ENCODE measurements at places on chromosomes 7 and 10.

DNA sequence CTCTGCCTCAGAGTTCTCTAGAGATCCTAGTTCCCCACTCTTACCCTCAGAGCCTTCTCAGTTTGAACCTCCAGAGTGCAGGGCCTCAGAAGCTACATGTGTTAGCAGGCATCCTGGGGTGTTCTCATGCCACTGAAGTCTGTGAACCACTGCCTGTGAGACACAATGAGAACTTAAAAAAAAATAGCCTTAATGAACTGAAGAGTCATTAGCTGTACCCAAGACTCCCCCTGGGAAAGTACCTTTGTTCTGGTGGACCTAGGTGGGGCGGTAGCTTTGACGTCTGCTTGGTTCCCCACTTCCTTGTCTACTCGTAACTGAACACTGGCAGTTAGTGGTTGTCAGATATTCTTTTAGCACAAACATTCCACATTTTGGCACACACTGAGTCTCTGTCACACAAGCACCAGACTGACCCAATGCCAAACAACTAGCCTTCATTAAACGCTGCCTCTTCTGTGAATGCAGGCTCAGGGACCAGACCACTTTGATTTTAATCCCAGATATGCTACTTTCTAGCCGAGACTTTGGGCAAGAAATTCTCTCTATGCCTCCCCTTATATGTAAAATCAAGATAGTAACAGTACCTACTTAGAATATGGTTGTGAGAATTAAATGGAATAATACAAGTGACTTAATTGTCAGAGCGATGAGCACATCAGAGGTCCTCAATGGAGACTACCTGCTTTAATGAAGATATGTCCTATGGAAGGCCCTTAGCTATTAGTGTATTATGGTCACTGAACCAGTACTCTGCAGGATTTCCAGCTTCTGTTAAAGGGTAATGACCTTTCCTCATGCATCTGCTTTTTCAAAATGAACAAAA lies 75.3 kb upstream of the CC2D2B start:
- no peak for DNase-seq

- no peak for DNase-seq
Observed at GRCh38 chr10:89120931-89121763, 86.0 kb downstream of the CH25H start.

DNA sequence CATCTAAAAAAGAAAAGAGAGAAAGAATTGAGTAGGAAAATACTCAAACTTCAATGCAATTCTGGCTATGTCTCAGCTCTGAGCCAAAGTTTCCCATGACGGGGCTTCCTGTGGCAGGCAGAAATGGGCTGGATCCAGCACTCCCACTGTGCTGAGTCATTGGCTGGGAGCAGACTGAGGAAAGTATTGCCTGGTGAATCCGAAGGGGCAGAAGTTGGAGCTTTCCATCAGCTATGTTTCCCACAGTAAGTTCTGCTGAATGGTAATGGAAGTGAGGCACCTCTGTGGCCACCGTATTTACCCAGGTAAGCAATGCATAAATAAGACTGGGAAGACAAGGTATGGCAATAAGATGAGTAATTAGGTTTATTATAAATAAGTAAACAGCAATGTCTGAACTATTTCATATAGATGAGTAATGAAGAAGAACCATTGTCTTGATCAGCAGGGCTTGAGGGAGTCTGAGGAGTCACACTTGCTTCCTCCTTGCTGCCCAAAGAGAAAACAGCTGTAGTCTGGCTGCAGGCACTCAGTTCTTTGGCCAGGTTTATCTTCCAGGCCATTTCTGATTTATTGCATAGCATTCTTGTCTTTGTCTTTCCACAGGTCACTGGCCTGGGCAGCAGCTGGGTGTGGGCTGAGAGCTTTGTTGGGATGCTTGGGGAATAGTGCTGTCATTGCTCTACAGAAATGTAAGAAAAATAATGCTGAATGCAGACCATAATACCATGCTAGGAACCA lies 255.3 kb downstream of the DNAJB9 start:
- DNase-seq, result no peak

- DNase-seq, result no peak
Observed at GRCh38 chr10:93261961-93262610, 188.4 kb downstream of the CYP26A1 start.

GRCh38 chr10:10975647-10976046 lies 42.0 kb upstream of the CELF2 start:
- DNase-seq, result no peak

- DNase-seq, result no peak
Observed at GRCh38 chr10:80283536-80284199, 5.8 kb downstream of the MAT1A start.

- no peak for DNase-seq
Observed at GRCh38 chr7:80379034-80379982, 132.6 kb downstream of the GNAT3 start.

- no peak for DNase-seq
Observed at GRCh38 chr7:66602159-66602558, 26.5 kb upstream of the KCTD7 start.

GRCh38 chr7:140235114-140235513 lies 58.3 kb upstream of the KDM7A start:
- DNase-seq, result no peak

DNA sequence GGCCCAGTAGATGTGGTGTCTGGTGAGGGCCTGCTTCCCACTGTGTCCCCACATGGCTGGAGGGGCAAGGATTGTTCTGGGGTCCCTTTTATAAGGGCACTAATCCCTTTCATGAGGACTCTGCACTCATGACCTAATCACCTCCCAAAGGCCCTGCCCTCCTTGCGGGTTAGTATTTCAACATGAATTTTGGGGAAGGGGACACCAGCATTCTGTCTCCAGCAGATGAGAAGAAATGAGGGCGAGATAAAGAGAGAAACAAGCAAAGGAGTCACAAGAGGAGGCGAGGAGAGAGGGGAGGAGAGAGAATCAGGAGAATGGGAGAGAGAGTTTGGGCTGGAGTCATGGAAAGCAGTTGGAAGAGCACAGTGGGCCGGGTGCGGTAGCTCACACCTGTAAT lies 83.7 kb downstream of the C10orf105 start:
- DNase-seq, result no peak

GRCh38 chr7:134766779-134767519 lies 12.5 kb upstream of the CALD1 start:
- no peak for DNase-seq

DNA sequence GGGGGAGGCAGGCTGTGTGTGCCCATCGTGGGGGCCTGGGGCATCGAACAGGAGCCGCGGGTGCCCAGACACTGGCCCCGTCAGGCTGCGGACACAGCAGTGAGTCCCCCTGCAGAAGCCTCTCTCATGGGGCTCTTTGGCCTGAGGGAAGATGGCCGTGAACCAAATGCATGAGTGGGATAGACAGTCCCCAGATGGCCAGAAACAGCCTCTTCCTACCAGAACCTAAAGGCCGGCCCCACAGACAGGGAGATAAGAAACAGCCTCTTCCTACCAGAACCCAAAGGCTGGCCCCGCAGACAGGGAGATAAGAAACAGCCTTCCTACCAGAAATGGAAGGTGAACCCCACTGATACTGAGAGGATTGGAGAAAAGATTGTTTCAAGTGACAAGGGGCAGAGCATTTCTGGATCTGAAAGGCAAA lies 16.6 kb downstream of the IDI2 start:
- DNase-seq, result no peak

GRCh38 chr7:138879356-138879755 lies 81.4 kb upstream of the ATP6V0A4 start:
- no peak for DNase-seq

- DNase-seq, result no peak
Observed at GRCh38 chr10:13062803-13063202, 37.2 kb upstream of the OPTN start.

DNA sequence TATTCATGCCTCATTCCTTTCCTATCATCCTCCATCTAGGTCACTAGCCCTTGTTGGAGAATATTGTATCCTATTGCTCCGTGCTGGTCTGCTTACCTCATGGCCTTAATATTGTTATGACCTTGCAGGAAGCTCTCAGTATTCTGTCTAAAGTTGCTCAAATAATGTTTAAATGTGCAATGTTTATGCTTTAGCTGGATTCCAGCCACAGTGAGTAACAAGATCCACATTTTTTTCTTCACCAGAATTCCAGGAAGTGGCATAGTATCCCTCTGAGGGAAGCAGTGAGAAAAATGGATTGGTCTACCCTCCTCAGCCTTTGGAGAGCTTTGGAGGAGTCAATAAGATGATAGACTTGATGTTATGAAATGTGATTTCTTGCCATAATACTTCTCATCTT lies 402.6 kb downstream of the NRG3 start:
- DNase-seq, result no peak

- no peak for DNase-seq
Observed at GRCh38 chr7:142300689-142301088, 42.8 kb upstream of the PRSS58 start.

DNA sequence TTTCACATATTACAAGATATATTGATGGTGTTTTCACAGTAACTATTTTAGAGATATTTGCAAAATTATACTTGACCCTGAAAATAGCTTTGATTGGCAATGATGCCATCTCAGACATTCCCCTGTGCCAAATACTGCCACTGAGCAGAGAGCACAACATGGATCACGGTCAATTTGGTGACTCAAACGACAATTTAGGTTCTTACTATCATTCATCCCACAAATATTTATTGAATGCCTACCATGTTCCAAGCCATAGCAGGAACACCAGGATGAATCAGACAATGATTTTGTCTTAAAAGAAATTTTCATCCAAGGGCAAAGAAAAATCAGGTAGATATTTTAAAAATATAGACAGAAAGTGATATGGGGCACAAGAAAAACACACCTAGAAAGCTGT lies 153.2 kb upstream of the ADO start:
- DNase-seq, result no peak

GRCh38 chr7:11466517-11467105 lies 365.4 kb downstream of the THSD7A start:
- DNase-seq, result no peak

GRCh38 chr10:20313665-20314064 lies 497.4 kb downstream of the PLXDC2 start:
- DNase-seq, result no peak
